ENCODE measurements at places on chromosomes 7 and 10.

DNA sequence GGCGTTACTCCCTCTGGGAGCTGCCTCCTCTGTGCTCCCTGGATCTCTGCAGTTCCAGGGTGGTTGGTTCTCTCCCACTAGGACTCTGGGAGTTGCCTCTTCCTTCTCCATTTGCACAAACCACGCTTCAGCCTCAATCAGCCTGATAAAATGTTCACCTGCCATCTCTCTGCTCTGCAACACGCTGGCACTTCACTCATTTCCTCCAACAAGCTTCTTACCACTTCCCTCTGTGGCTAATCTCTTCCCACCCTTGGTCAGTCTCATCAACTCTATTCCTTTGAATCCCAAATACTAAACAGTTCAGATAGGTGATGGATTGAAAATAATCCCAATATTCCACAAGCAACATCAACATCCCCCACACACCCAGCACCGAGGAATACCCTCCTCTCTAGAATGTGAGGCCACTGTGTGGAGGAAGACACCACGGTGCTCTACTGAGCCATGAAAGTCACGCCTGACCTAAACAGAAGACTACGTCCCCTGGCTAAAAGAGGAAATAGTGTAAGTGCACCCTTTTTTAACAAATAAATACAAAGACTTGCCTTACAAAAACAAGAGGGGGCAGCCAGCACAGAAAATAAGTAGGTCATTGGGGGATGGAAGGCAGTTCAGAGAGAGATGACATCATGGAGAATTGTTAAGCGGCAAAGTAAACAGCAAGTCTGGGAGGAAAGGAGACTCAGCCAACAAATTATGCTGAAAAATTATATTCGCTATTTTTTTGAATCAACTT lies 1.9 kb upstream of the FAM170B start:
- no peak for DNase-seq

DNA sequence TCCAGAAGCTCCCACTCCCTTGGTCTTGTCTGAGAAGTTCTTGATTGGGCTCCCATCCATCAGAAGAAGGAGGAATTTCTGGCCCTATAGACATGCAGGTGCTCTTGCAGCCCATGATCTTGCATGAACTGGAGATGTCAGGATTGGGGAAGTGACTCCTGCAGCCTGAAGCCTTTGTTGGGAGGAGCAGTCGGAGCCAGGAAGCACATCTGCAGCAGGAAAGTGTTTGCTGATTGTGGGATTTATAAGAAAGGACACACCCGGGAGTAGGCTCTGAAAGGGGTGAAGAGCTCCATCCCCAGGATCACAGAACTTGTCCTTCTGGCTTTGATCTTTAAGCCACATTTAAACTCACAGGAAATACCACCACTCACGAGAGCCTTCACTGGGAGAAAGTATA lies 185.2 kb downstream of the DYNC1I1 start:
- no peak for DNase-seq

DNA sequence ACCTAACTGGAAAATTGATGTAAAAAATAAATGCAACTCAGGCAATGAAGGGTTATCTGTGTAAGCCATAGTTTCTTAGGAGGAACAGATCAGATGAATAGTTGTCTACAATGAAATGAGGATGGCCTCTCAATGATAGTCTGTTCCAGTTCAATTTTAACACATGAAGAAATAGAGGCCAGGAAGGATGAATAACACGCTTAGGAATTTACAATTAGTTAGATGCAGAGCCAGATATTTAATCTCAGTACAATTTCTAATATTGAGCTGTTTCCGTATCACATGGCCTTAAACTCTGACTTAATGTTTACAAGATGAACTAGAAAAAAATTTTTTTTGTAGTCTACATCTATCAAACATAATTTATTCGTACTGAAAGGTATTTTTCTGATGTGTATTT lies 176.6 kb downstream of the GALNT11 start:
- no peak for DNase-seq

DNA sequence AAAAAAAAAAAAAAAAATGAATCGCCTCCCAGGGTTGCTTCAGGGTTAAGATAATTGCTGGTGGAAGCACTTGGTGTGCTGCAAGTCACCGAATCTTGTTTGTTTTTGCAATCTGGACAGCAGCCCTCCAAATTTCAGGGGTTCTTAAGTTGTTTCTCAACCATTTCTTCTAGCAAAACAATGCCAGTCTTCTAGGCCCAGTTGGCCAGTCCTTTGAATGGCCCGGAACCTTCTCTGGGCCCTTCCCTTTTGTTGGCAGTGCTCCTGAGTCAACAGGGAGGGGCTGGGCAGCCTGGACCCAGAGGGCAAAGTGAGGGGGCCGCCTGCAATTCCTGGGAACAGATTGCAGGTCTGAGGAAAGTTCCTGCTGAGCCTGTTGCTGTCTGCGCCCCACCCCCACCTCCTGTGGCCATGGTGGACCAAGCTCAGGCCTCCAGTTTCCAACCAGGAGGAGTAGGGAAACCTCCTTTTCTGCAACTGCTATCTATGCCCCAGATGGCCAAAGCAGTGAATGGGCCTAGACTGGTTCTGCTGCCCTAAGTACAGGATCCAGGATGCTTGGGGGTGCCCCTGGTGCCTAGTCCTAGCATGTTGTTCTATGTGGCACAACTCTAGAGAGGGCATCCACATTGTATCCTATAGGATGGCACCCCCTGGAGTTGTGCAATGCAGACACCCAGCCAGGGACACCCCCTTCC lies 31.4 kb upstream of the PDCD4 start:
- DNase-seq = no peak

DNA sequence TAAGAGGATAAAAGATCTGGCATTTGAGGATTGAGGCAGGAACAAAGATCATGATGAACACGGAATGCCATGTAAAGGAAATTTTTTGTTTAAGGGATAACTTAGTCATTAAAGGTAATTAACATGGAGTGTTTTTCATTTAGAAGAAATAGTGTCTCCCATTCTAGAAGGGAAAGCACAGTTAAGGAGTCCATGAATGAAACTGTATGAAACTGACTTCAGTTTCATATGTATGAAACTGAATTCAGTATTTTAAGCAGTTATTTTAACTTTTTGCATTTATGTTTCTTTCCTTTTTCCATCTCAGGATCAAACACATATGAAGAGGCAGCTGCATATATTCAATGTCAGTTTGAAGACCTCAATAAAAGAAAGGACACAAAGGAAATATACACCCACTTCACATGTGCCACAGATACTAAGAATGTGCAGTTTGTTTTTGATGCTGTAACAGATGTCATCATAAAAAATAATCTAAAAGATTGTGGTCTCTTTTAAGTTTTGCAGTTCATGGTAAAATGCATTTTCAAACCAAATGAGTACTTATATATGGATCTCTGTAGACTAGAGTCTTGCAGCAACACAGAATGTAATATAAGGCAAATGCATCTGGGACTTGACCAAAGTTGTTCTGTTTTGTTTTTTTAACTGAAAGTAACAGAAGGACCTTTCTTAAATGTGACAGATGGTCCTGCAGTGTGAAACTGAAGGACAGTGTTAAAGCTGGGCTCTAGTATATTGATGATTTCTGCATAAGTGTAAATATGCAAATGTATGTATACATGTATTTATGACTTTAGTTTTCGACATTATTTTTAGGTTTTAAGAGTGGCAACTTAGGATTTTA lies 82.6 kb downstream of the GNAI1 start:
- DNase-seq = no peak

- DNase-seq = no peak
Observed at GRCh38 chr7:86844608-86845007, 200.9 kb downstream of the GRM3 start.

DNA sequence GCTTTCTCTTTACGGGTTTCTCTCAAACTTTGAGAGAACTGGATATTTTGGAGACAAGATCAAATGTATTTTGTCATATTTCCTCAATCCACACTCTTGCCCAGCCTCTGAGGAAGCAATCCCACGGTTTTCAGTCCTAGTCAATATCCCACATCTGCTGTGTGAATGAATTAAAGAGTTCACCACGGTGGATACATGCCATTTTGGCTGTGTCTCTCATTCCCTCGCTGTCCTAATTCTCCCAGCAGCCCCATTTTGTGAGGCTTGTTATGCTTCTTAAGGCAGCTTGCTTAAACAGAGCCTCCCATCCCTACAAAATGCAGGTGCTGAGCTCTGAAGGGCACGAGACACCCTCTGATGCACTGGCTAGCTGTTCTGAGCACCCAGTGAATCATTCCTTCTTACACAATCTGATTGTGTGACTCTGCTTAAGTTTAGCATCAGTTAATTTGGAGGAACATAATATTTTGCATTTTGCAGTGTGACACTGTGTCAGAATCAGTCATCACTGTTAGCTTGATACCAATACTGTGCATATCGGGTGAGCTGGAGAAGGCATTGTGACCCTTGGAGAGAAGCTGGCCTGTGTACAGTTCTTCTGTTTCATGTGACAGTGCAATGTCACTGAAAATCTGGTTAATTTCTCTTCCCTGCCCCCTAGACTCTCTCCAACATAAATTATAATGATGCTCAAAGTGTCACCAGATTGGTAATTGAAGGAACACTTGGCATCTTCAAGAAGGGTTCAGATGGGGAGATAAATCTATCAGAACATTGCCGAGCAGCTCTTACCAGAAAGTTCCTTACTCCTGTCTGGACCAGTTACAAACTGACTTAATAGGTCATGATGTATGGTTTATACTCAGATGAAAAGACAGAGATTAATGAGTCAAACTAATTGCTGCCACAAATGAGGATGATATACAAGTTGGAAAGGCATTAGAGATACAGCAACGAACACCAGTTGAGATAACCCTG lies 103.7 kb upstream of the AOAH start:
- DNase-seq = no peak

GRCh38 chr10:58219875-58220274 lies 47.8 kb downstream of the IPMK start:
- no peak for DNase-seq

GRCh38 chr7:115124409-115124939 lies 202.6 kb downstream of the MDFIC start:
- no peak for DNase-seq

DNA sequence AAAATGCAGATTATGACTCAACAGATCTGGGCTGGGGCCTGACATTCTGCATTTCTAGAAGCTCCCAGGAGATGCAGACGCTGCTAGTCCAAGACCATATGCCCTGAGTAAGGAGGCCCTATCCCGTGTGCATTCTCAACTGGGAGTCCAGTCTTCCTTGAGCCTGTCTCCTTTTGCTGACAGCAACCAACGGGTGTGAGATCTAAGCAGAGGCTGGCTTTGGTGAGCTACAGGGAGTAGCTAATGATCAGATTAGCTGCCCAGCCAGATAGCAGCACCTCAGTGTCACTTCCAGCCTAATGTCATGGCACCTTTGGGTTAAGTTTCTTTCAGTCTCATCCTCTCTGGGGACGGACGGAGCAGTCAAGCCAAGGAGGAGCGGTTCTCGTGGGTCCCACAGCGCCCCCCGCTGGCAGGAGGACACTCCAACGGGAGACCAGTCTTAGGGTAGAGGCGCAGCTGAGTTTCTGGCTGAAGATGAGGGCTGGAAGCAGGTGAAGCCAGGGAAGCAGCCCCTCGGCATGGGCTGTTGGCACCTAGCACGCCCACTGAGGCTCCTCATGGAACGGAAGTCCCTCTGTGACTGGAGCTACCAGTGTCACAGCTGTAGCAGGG lies 154.0 kb downstream of the CCDC3 start:
- no peak for DNase-seq

DNA sequence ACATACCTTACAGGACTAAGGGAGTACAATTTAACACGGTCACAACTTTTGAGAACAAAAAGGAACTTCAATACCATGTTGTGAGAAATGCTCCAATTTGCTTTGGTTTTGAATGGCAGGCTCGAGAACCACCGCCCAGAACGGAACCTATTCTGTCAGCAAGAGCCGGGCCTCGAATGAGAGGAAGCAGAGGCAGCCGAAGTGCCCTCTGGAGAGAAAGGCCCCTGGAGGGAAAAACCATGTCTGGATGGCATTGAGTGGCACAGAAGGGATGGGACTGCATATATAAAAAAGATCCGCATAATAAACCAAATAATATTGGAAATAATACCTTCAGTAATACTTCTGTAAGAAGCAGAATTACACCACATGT lies 85.6 kb downstream of the CHST15 start:
- no peak for DNase-seq

DNA sequence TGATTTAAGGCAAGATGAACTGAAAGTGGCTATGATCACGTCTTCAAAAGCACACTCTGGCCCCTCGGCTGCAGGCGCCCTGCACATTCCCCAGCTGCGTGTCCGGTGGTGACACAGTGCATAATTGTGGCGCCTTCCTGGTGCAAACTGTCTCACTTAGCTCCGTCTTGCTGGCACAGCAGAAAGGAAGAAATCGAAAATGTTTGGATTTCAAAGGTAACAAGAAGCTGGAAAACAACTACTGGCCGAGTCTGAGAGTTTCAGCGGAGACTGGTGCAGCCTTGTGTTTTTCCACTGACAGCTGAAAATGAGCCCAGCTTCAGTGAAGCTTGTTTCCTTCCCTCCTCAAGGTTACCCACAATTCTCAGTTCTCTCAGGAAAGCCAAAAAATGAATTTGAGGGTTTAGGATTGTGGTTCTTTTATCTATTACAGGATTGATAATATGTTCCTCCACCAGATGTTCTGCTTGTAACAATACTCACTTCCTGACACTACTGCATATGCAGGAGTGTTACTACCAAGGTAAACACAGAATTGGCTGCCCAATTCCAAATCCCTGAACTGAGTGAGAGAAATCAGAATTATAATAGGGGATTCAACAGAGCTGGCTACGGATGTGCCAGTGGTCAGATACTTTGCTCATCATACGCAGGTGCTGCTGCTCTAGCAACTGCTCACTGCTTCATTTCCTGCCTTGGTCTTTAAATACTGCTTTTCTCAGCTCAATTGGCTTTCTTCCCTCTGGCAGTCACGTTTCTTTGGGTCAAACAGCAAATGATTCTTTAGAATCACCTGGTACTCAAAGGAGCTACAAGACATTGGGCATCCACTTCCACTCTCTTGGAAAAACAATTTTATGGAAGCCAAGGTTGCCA lies 63.7 kb downstream of the TRUB1 start:
- no peak for DNase-seq

DNA sequence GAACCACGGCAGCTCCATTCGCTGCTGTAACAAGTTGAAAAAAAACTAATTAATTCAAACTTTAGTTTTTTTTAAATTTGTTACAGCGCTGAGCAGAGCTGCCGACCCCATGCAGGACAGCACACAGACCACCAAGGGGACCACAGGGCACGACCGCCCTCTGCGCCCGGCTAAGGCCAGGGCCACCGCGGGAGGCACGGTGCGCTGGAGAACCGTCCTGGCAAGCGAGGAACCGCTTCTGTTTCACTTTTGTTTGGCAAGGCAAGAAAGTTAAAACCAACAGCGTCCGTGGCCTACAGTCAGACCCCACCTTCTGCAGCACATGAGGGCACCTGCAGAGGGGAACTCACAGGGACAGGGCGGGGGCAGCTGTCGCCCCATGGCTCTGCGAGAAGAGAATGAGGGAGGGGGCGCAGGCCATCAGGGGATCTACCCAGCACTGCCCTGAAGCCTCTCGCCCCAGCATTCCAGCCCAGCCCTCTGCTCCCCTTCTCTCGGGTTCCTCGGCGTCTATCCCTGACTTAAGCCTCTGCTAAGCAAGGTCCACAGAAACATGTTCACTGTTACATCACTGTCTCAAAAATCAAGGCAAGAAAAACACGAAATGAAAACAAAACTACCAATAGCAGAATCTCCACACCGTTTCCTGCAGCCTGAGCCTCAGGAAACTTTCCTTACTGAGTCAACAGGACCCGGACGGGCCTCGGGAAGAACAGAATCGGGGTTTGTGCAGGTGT lies 204.4 kb downstream of the DIP2C start:
- no peak for DNase-seq

GRCh38 chr10:71512312-71512711 lies 115.6 kb downstream of the CDH23 start:
- DNase-seq = no peak

GRCh38 chr10:47388879-47389278 lies 4.8 kb upstream of the ZNF488 start:
- DNase-seq = no peak
